ENCODE measurements at places on chromosomes 3 and 15. TPM values are rescaled to one million over a fixed set of nuclear protein-coding genes. Genes with fewer than 3 reads are reported as not detected.

Gene RBM15B
- 12.1 TPM for polyA plus RNA-seq

Gene STRA6
- polyA plus RNA-seq = not detected

Gene SLC9C1
- polyA plus RNA-seq = not detected

Gene DENND6A
- polyA plus RNA-seq = 3.1 TPM

Gene SI
- 0.05 TPM for polyA plus RNA-seq
